Heart left ventricle (tissue), 16 donors: ENCODE measurements at places on chromosomes 4 and X.

DNA sequence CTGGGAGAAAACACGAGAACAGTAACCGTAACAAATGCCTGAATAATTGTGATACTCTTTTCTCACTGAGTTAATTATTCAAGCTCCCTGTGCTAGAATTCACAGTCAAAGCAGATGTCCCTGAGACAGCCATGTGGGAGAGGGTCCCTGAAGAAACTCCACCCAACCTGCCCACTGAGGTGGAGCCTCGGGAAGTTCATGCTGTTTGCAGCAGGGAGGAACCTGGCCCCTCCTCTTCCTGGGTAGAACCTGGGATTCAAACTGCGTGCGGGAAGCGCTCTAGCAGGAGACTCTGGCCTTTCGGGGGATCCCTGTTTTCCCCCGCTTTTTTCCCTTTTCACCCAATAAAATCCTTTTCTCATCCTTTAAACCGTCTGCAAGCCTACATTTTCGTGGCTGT lies 20.2 kb upstream of the RHOH start:
- no peak for DNase-seq

GRCh38 chr4:118076958-118077766 lies 42.9 kb downstream of the NDST3 start:
- no peak for DNase-seq

GRCh38 chr4:181991369-181992108 lies 251.7 kb upstream of the TENM3 start:
- no peak for DNase-seq

DNA sequence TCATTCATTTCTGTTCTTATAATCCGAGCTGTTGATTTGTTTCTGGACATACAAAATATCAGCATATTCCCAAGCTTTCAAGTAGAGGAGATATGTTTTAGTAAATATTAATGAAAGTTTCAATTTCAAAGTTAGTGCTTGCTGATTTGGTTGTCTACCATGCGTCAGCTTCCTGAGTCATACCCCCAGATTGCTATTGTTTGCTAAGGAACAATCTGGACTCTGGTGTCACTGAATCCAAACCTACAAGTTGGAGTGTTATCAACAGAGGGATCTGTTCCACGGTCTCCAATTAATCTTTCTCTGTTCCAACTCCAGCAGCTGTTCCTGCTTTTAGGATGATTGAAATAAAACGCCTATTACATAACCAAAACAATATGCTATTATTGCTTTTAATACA lies 96.1 kb upstream of the FAM9A start:
- no peak for DNase-seq

- DNase-seq: no peak
Measured at GRCh38 chrX:153386097-153386496, 15.1 kb downstream of the PNMA6E start.

DNA sequence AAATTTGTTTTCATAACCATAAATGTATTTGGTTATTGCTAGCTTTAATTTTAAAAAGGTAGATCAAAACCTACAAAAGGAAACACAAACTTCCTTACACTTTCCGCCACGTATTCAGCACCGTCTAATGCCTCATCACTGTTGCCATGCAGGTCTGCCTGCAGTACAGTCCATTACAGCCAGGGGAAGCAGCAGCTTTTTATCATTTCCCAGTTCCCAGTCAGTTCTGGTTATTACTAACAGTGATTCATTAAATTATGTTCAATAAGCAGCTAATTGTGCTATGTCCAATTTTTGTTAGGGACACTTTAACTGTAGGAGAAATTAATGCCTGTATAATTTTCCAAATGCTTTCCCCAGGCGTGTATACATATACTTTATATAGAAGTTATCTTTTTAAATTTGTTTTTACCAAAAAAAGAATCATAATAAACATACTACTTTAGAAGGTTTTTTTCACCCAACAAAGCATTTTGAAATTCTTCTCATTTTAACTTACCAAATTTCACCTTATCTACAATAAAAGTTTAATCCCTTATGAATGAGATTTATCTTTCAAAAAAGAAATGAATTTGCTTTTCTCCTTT lies 93.3 kb downstream of the ANXA3 start:
- peak; percentile 68 for DNase-seq

GRCh38 chrX:72020788-72021187 lies 110.1 kb downstream of the NHSL2 start:
- no peak for DNase-seq

GRCh38 chr4:58064653-58065052 lies 954.5 kb upstream of the IGFBP7 start:
- DNase-seq: no peak

DNA sequence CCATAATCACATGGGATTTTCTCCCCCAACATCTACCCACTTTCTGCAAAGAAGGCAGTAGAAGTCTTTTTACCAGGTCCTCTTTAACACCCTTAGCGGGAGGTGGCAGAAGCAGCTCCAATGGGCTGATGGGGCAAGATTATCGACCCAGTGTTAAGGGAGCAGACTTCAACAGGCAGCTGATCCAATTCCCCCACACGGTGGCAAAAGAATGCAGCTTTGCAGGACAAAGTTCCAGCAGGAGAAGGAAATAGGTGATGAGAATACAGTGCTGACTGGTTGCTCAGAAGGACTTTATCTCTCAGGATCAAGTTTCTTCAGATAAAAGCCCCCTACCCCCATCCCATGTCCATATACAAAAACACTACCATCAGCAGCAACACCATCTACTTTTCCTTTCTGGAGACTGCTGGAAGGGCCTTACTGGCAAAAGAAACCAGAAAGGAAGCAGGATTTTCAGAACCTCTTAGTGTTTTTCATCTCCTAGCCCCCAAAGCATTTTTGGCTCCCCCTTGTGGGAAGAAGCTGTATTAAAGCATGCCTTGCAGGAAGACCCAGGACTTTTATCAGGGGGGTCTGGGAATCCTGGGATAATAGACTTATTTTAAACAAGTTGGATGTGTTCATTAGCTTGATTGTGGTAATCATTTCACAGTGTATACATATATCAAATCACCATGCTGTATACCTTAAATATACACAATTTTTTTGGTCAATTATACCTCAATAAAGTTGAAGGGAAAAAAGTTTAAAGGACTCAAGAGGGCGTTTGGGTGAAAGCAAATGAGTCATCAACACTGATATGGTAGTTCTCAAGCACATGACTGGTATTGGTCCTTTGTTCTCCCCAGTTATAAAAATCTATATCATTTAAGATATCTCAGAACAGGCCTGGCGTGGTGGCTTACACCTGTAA lies 146.4 kb downstream of the GPC3 start:
- DNase-seq: no peak

DNA sequence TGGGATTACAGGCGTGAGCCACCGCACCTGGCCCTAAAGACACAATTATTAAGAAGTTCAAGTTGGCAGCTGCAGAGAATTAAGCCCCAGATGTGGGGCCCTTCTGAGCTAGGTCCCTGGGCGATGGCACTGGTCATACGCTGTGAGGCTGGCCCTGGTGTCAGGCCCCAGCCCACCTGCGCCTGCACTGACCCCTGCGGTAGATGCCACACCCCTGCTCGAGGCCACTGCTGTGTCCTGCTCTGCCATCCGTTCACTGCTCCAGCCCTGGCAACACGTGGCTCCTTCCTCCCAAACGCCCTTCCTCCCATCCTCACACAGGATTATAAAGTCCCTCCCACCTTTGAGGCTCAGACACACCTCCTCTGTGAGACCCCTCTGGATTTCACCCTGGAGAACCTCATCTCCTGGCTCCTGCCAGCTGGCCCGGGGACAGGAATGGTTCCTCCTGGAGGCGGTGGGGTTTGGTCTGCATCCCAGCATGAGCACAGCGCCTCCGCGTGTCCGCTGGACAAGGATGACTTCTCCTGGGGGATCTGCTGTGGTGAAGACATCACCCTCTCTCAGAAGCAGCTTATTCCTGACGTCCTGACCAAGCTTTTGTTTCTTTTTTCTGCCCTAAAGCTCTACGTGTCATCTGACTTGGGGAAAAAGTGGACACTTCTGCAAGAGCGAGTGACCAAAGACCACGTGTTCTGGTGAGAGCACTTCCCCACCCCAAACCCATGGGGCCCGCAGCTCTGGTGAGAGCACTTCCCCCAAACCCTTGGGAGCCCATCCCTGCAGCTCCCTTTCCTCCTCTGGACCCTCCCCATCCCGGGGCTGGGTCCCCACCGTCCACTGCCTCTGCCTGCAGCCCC lies 219.0 kb upstream of the PSAPL1 start:
- DNase-seq: no peak

GRCh38 chr4:80393246-80393969 lies 57.9 kb downstream of the CFAP299 start:
- no peak for DNase-seq

DNA sequence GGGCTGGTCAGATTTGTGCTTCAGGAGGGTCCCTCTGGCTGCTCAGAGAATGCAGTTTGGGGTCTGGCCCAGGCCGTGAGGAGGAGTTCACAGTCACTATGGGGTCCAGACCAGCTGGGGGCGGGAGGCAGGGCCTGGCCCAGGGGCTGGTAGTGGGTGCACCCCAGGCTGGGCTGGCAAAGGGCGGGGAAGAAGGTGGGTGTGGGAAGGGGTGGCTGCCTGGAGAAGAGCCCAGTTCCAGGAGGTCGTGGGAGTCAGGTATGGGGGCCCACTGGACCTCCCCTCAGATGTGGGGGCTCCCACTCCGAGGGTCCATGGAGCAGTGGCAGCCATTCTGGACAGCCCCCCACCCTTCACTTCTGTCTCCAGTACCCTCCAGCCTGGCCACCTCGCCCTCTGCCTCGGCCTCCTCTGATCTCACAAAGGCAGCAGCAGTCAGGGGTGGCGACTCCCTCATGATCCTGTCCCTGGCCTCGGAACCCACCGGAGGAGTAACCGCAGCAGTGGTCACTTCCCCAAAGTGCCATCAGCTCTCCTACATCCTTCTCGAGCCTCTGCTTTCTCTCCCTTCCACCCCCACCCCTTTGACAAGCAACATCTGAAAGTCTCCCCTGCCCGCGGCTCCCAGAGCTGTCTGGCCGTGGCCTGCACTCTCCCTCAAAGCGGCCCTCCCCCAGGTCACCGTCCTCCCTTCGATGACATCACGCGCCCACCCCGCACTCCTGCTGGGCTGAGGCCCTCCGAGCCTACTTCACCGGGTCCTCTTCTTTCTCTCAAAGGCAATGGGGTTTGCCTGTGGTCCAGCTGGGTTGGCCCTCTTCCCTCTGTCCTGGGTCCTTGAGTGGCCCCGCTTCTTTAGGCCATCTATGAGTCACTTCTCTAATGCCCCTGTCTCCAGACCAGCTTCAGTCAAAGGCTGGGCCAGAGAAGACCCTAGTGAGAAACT lies 1.7 kb upstream of the SLC6A8 start:
- DNase-seq: peak; percentile 23

GRCh38 chr4:108683479-108683878 lies 33.1 kb downstream of the OSTC start:
- DNase-seq: no peak

GRCh38 chr4:5166377-5166776 lies 115.1 kb downstream of the STK32B start:
- no peak for DNase-seq

DNA sequence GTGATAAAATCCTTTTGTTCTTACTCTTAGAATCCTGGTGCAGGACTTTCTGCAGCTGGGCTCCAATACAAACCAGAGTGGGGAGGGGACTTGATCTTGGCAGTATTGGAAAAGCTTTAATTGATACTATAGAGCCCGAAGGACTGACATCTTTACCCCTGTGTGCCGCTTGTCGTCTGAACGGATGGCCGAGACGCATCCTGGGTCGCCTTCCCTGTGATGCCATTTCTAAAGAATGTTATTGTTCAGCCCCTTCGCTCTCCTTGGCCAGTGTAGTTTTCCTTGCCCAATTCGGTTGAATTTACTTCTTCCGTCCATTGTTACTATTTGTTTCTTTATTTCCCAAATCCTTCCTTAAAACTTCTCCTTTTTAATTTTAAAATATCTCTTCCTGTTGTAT lies 80.9 kb downstream of the CLDN34 start:
- DNase-seq: no peak

DNA sequence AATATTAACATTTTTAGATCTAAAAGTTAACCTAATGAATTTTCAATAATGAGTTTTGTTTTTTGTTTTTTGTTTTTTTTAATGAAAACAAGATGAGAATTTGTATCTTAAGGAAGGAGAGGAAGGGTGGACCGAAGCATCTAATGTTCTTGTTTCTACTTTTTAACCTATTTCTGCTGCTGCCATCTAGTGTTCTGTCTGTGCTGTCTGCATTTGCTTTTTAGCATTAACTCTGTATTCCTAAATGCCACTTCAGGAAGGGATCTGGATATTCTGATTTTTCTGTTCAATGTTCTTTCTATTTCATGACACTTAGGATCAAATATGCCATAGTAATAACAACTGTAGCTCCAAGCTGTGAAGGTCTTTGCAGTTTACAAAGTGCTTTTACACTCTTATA lies 161.7 kb downstream of the BRWD3 start:
- DNase-seq: no peak

GRCh38 chrX:135632353-135632752 lies 81.1 kb upstream of the CT45A1 start:
- no peak for DNase-seq

GRCh38 chrX:56728752-56729151 lies 291 bp upstream of the NBDY start:
- no peak for DNase-seq

DNA sequence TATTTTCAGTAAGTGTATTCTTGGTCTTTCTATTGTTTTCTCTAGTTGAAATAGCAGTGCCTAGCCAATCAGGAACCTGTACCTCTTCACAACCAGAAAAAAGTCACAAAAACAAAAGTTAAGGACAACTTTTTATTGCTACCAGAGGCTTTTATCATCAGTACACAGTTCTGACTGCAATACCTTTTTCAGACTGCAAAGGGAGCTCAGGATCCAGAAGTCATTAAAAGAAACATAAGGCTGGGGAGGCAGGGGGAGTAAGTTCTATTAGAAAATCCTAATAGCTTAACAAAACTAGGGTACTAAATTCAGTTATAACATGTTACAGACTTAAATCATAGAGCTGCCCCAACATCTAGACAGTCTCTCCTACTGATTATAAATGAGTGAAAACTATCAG lies 28.8 kb downstream of the CCNI start:
- DNase-seq: no peak

DNA sequence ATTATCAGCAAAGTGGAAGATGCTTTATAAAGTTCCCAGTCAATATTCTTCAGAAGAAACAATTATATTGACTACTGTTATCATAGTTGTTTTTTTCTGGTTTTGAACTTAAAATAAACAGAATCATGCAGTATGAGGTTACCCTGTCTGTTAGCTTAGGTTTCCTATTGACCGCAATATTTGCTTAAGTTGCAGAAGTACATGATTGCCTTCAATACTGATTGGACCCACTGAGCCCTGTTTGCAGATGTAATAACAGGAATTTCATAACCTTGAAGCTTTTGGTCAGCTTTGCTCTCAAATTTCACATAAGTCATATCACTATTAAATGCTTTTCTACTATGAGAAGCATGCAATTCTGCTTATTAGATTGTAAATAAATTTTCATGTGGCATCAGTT lies 229.1 kb upstream of the FSTL5 start:
- no peak for DNase-seq

GRCh38 chrX:53239474-53239873 lies 14.5 kb upstream of the KDM5C start:
- no peak for DNase-seq
